ENCODE measurements at places on chromosomes 13 and 19.
A peak's percentile ranks its signal among the peaks of the same experiment; 100 is the strongest.

- no peak for DNase-seq
Observed at GRCh38 chr13:46523972-46524752, 28.8 kb upstream of the LRCH1 start.

DNA sequence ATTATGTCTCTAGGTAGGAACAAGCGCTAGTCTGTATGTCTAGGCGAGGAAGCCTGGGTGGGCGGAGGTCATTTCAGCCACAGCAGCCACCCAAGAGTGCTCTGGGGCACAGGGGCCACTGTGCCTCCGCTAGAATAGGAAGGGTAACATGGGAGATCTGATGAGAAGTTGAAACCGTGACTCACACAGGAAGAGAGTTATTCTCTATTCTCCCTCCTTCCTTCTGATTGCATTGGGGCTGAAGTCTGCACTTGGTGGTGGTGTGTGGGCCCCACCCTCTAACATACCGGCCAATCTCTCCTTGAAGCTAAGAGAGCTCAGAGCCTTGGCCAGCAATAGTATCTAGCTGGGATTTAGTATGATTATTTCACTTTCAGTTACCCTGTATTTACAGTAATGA, 20.3 kb upstream of the GGACT start:
- no peak for DNase-seq

- DNase-seq, result no peak
Observed at GRCh38 chr19:3117716-3118115, 18.1 kb upstream of the GNA15 start.

GRCh38 chr19:15231271-15231670, 977 bp downstream of the EPHX3 start:
- no peak for DNase-seq

DNA sequence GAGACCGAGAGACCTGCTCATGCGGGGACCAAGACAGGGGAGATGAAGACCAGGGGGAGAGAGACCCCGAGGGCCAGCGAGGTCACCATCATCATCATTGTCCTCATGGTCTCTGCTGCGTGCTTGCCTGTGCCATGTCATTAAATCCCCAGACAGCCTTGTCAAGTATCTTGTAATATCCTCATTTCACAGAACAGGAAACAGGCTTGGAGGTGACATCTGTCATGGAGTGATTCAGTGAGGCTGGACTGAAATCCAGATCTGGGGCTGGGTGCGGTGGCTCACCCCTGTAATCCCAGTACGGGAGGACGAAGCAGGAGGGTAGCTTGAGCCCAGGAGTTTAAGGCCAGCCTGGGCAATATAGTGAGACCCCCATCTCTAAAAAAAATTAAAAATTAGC, 5.9 kb upstream of the NANOS2 start:
- no peak for DNase-seq

DNA sequence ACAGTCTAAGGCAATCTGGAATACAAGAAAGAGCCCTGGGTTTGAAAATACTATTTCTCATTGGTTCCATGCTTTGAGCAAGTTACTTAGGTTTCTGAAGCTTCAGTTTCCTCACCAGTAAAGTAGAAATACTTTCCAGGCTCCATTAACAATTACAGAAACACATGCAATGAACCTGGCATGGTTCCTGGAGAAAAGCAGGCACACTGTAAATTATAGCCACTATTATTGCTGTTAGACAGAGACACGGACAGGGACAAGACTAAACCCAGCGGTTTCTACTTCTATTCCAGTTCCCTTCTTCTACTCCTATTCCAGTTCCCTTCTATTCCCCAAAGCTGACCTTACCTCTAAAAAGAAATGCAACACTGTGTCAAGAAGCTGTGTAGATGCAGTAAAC, 41.2 kb downstream of the MIPEP start:
- DNase-seq, result no peak

GRCh38 chr13:108987517-108987916, 358.1 kb downstream of the MYO16 start:
- DNase-seq, result no peak

GRCh38 chr13:113192279-113192678, 16.2 kb downstream of the PCID2 start:
- DNase-seq, result no peak

- DNase-seq, result no peak
Observed at GRCh38 chr19:40530091-40530901, 46.4 kb upstream of the SHKBP1 start.

DNA sequence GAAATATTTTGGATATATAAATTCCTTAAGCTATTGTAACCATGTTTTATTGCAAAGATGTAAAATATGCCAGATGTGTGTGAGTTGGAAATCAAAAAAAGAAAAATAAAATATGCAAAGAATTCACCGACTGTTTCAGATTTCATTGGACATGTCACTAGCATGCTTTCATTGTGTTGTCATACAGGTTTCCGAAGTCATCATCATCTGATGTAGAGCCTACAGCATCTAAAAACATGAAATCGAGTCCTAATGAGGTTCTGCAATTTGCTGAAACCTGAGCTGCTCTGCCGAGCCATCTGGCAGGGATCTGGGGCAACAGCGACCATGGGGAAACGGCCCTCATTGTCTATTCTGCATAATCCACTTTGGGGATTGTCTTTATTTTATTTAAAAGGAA, 196.1 kb upstream of the MAB21L1 start:
- DNase-seq, result peak; percentile 82

DNA sequence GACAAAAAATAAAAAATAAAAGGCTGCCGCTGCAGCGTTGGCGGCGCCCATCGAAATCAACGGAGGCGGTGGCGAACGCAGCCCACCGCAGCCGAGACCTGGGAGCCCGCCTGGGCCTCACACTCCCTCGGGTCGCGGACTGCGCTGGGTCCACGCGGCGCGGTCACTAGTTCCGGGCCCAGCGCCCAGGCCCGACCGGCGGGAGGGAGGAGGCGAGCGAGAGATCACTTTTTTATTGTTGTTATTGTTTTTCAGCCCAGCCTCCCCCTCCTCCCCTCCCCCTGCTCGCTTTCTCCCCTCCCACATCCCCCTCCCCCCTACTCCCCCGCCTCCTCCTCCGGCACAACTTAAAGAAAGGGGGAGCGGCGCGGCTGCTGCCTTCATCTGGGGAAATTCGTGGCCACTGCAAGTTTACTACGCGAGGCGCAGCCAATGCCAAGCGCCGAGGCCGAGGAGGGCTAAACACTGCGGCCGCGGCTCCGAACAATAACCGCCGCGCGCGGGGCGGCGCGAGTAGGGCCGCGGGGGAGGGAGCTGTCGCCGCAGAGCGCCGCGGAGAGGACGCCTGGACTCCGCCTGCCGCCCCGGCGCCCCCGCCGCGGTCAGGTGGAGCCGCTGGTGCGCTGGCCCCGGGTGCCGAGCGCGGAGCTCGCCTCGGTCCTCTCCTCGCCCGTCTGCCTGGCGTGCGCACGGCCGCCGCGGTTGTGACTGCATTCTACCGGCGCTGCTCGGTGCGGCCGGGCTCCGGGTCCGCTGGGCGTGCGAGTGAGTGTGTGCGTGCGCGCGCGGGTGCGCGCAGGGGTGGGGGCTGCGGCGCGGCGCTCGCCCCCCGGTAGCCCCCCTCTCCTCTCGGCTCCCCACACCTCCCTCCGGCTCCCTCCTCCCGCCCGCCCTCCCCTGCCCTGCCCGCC, 505 bp upstream of the ZIC2 start:
- no peak for DNase-seq

- DNase-seq, result no peak
Observed at GRCh38 chr13:21436582-21436981, 22.5 kb downstream of the ZDHHC20 start.

DNA sequence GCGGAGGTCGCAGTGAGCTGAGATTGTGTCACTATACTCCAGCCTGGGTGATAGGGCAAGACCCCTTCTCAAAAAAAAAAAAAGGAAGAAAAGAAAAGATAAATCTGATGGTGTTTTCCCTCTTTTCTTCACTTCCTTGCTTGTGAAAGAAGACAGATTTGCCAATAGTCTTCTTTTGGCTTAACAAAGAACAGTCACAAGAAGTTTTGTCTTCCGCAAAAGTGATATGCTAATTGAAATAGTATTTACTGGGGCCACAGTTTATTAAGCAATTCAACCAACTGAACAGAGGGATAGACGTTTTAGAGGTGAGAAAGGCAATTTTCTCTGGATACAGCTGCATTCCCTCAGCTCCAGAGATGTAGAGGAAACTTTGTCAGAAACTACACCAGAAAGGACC, 22.9 kb upstream of the PLAUR start:
- no peak for DNase-seq

DNA sequence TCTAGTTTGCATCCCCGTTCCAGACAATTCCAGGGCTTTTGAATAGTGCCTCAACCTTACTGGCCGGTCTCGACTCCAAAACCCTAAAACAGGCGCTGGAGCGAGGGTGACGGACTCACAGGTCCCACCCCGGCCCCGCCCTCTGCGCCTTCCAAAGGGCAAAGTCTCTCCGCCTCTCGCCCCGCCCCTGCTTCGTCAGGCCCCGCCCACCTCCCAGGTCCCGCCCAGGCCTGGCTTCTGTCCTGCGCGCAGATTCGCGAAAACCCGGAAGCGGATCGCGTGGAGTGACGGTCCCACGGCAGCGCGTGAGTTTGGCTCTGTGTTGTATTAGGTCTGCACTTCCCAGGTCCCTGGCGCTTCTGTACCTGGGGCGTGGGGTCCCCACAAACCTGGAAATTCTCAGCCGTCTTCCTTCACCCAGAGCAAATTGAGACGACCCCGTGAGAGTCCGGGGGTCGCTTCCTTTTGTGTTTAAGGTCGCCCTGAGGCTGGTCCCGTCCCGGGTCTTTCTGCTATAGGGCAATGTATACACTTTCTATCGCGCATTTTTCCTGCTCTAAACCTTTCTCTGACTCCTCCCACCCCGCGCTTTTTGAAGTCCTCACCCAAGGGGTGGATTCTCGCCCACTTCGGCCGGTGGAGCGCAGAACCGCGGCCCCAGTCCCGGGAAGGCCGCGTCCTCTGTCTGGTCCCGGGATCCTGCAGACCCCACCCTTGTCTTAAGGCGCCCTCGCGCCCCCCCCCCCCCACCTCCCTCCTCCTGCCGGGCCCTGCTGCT, at the start of gene ZNF813:
Gene ZNF813, plus strand, starts transcription at position 249 of the 778 bp plus-strand sequence. CDS start 16,090 bp downstream, outside the sequence.
- DNase-seq, result peak; percentile 55

DNA sequence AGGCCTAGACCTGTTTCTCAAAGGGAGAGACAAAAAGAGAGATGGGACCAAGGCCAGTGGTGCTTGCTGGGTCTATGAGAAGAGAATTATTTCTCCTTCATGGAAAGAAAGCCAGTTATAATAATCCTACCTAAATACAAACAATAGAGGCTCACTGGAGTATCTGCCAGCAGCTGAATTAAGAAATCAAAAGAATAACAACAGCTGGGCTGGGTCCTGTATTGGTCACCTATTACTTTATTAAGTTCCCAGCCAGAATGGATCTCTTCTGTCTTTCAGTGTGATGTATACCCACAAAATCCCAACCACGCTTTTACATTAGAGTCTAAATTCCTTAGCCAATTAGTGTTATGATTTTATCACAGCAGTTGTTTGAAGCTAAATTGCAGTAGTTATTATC, 297.8 kb upstream of the DACH1 start:
- no peak for DNase-seq

- DNase-seq, result peak; percentile 86
Observed at GRCh38 chr13:42066542-42066941, 18.1 kb downstream of the DGKH start.

- DNase-seq, result no peak
Observed at GRCh38 chr13:101942038-101942437, 459.8 kb downstream of the FGF14 start.

DNA sequence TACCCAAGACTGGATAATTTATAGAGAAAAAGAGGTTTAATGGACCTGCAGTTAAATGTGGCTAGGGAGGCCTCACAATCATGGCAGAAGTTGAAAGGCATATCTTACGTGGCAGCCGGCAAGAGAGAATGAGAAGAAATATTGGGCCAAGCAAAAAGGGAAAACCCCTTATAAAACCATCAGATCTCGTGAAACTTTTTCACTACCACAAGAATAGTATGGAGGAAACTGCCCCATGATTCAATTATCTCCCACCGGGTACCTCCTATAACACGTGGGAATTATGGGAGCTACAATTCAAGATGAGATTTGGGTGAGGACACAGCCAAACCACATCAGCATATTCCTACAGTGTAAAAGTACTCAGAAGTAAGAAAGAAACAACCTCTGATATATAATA, 4.7 kb upstream of the KBTBD7 start:
- no peak for DNase-seq

DNA sequence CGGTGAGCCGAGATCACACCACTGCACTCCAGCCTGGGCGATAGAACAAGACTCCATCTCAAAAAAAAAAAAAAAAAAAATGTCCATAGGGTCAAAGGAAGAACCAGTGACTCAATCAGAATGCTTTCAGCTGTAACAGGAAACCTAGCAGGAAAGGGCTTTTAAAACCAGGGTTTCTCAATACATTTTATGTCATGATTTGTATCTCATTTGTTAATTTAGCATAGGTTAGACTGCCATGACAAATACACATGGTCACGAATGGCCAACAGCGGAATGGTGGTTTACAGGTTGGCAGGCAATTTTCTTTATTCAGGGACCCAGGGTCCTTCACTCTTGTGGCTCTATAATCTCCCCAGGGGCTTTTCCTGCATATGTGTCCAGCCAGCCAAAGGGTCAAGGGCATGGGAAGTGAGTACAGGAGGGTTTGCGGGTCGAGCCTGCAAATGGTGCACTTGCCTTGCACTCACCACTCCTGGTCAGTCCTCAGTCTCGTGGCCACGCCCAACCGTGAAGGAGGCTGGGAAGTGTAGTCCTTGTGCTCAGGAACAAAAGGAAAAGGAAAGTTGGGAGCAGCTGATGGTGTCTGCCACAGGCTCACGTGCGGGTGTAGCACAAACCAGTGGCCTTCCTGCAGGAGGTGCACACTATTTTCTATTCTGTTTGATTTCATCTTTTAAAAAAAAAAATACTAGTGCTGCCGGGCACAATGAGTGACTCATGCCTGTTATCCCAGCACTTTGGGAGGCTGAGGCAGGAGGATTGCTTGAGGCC, 14.8 kb downstream of the DHX34 start:
- DNase-seq, result no peak

GRCh38 chr13:80168089-80168850, 172.7 kb downstream of the SPRY2 start:
- DNase-seq, result peak; percentile 16

DNA sequence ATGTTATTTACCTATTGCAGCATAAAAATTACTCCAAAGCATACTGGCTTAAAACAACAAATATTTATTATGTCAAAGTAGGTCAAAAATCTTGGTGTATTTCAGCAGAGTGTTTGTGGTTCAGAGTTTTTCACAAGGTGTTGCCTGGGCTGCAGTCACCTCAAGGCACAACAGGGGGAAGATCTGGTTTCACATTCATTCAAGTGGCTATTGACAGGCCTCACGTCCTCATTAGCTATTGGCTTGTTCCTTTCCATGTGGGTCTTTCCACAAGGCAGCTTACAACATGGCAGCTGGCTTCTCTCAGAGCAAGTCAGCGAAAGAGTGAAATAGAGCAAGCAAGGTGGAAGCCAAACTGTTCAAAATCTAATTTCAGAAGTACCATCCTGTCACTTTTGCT, 602.9 kb downstream of the OLFM4 start:
- no peak for DNase-seq
